Spinal cord (tissue), 10 donors: ENCODE measurements at places on chromosomes 12 and 14. TPM values are rescaled to one million over a fixed set of nuclear protein-coding genes. Genes with fewer than 3 reads are reported as not detected.
A peak's percentile ranks its signal among the peaks of the same experiment; 100 is the strongest.

- DNase-seq = no peak
- no peak overlapping the region for H3K4me3 ChIP-seq
- H3K4me1 ChIP-seq = peaks cover 2% of the 10 kb centered on the region
These were observed 73.8 kb upstream of the OSBPL8 start for GRCh38 chr12:76633415-76633814.

SRRM4 gene
- total RNA-seq = 3.8 TPM

CLMN gene
- total RNA-seq = 8.3 TPM

- H3K4me1 ChIP-seq = peaks cover 65% of the 10 kb centered on the region
- H3K36me3 ChIP-seq = peaks cover 37% of the 10 kb centered on the region
- H3K27ac ChIP-seq = peak within 1 kb of the TSS; percentile 75
- peaks cover 2% of the 10 kb centered on the region for H3K27me3 ChIP-seq
These were observed at the start of gene INF2 for GRCh38 chr14:104689109-104689880. TSS of gene INF2 (plus strand) at chr14:104689618. CDS start at chr14:104701366, 11,748 bp downstream.

TEX22 gene
- 1.0 TPM for total RNA-seq

DNA sequence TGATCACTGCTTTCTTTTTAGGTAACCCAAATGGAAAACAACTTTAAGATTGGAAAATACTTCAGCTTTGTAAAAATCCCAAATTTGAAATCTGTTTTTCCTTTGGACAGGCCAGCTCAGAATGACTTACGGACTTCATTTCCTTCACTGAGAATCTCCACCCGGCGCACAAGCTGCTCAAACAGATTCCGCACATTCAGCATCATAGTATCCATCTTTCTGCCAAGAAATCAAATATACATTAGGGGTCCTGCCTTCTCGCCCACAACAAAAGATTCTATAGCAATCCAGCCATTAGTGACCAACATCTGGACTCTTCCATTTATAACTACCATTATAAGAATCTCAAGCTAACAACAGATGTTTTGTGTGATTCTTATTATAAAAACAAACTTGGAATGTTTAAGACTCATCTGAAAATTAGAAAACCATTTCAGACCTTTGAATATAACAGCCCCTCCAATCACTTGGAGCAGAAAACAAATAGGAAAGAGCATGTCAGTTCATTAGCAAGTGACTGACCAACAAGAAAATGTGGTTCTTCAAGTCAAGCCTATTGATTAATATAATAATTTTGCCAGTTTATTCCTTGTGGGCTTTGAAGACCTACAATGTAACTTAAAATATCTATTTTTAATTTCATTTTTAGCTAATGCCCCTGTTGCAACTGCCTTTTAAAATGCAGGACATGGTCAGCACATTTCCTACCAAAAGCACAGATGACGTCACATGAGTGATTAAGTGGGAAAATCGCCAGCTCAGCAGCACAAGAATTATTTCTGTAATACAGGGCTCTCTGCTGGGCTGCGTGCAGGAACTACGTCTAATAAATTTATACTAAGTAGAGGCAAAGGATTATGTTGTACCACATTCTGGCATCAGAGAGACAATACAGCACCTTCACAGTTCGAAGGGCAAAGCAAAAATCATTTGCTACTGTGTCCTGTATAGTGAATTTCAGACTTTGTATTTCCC is 8.5 kb downstream of the RACGAP1 start:
- H3K4me3 ChIP-seq = no peak overlapping the region
- peaks cover 3% of the 10 kb centered on the region for H3K36me3 ChIP-seq
- no peaks in the 10 kb centered on the region for H3K27me3 ChIP-seq
- H3K27ac ChIP-seq = peak overlapping the region; percentile 44
- no peaks in the 10 kb centered on the region for H3K4me1 ChIP-seq

GRCh38 chr12:107684029-107684795 is 1.4 kb upstream of the PWP1 start:
- H3K36me3 ChIP-seq = no peaks in the 10 kb centered on the region
- H3K27ac ChIP-seq = no peak overlapping the region
- DNase-seq = no peak
- H3K27me3 ChIP-seq = no peaks in the 10 kb centered on the region

DNA sequence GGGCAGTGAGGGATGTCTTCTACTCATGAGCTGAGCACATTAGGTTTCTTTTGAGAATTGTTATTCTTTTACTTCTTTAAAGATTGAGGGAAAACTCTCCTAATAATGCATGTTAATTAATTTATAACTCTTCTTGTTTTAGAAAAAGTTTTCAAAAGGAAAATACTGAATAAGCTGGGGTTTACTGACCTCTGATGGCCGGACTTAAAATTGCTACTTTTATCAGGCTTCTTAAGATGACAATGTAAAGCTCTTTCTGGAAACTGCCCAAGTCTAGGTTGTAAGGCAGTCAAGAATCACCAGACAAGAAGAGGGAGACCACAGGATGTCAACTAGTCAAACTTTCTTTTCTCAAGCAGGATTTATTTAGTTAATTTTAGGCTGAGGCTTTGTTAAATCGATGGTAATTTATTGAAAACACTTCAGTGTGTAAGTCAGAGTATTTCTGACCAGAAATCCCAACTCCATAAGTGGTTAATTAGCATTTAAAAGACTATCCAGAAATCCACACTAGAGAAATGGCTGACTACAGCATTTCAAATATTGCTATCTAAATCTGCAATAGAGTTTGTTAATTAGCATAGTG is 82.1 kb downstream of the AVPR1A start:
- no peaks in the 10 kb centered on the region for H3K36me3 ChIP-seq
- H3K27me3 ChIP-seq = no peaks in the 10 kb centered on the region
- no peak overlapping the region for H3K27ac ChIP-seq

DNA sequence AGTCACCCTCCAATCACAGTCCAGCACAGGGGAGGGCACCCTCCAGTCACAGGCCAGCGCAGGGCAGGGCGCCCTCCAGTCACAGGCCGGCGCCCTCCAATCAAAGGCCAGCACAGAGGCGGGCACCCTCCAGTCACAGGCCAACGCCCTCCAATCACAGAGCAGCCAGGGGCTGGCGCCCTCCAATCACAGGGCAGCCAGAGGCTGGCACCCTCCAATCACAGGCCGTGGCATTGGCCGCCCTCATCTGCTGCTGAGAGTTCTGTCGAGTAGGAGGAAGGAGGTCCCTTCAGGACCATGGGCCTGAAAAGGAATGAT is 26.6 kb downstream of the DDX51 start:
- no peak overlapping the region for H3K4me3 ChIP-seq
- no peak overlapping the region for H3K27ac ChIP-seq

GRCh38 chr14:101119830-101120571 is 216.5 kb upstream of the RTL1 start:
- peak overlapping the region; percentile 64 for H3K27ac ChIP-seq
- no peak for DNase-seq
- H3K4me3 ChIP-seq = no peak overlapping the region
- H3K36me3 ChIP-seq = no peaks in the 10 kb centered on the region
- H3K4me1 ChIP-seq = peaks cover 35% of the 10 kb centered on the region

- peaks cover 16% of the 10 kb centered on the region for H3K27me3 ChIP-seq
- H3K4me3 ChIP-seq = no peak overlapping the region
- no peaks in the 10 kb centered on the region for H3K4me1 ChIP-seq
These were observed 537.4 kb downstream of the PRKD1 start for GRCh38 chr14:29390081-29390832.

- DNase-seq = peak; percentile 91
- H3K27me3 ChIP-seq = no peaks in the 10 kb centered on the region
- H3K36me3 ChIP-seq = no peaks in the 10 kb centered on the region
- peak overlapping the region; percentile 95 for H3K27ac ChIP-seq
- peaks cover 13% of the 10 kb centered on the region for H3K4me1 ChIP-seq
- H3K4me3 ChIP-seq = peak overlapping the region; percentile 58
These were observed 27.7 kb upstream of the HIGD1C start for GRCh38 chr12:50924439-50925341.

- H3K27ac ChIP-seq = no peak overlapping the region
- no peak for DNase-seq
- H3K36me3 ChIP-seq = peaks cover 5% of the 10 kb centered on the region
- no peaks in the 10 kb centered on the region for H3K27me3 ChIP-seq
- no peaks in the 10 kb centered on the region for H3K4me1 ChIP-seq
These were observed 295.0 kb downstream of the GPHN start for GRCh38 chr14:66802962-66803361.

DNA sequence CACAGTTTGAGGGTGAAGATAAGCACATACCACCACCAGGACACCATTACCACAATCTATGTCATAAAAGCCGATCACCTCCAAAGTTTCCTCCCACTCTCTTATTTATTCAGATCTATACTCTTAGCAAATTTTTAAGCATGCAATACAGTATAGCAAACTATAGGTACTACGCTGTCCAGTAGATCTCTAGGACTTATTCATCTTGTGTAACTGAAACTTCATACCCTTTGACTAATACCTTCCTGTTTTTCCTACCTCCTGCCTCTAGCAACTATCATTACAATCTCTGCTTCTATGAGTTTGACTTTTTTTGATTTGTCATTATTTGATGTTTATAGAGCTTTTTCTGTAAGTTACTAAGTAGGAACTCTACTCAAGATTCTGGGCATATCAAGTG is 84.5 kb upstream of the MANSC4 start:
- DNase-seq = no peak
- H3K36me3 ChIP-seq = no peaks in the 10 kb centered on the region
- H3K27ac ChIP-seq = no peak overlapping the region
- H3K4me3 ChIP-seq = no peak overlapping the region
- peaks cover under 1% of the 10 kb centered on the region for H3K4me1 ChIP-seq
